Cortex of kidney (tissue), 1 donor: ENCODE measurements at places on chromosomes 11 and 22.

DNA sequence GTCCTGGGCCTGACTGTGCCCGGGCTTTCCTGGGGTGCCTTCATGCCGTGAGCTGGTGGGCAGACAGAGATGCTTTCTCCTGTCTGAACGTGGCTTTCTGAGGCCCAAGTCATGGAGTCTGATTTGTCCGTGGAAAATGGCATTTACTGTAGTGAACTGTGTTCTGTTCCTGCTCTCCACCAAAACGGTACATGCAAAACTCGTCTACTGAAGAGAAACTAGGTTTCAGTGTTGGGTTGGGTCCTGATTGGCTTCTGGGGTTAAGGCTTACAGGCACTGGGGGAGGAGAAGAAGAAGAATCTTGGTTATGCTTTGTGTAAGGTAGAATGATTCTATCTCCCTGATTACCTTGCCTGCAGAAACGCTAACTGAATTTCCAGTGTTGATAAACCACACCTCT lies 541.7 kb downstream of the NTM start:
- no peak for DNase-seq

- DNase-seq, result no peak
These were observed 133.2 kb downstream of the DSCAML1 start for GRCh38 chr11:117663821-117664220.

- no peak for DNase-seq
These were observed 54.6 kb upstream of the WNT7B start for GRCh38 chr22:46031557-46031956.

DNA sequence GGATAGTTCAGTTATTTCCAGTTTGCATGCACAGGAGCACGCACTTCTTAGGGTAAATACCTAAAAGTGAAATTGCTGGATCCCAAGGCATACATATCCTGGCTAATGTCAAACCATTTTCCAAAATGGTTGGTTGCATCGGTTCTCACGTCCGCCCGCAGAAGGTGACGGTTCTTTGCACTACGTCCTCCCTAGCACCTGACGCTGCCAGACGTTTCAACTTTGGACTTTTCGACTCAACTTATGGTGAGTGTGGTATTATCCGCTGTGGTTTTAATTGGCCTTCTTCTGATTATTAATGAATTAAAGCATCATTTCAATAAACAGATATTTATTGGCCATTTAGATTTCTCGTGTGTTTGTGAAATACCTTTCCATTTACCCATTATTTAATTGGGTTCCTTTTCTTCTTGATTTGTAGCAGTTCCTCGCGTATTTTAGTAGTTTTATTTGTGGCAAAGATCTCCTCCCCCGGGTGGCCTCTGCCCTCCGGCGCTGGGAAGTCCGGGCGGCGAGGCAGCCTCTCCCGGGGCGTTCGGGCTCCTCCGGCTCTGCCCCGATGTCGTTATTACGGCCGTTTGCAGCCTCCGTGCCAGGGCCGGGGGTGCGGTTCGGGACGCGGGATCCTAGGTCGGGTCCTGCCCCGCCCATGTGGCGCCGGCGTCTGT lies at the start of gene JHY:
Gene JHY, plus strand, starts transcription at position 571 of the 668 bp plus-strand sequence. CDS start 3,091 bp downstream, outside the sequence.
- DNase-seq, result no peak

GRCh38 chr11:73249304-73249703 lies 22.8 kb upstream of the P2RY6 start:
- no peak for DNase-seq

- no peak for DNase-seq
These were observed 941.7 kb downstream of the NTM start for GRCh38 chr11:132312161-132312560.

DNA sequence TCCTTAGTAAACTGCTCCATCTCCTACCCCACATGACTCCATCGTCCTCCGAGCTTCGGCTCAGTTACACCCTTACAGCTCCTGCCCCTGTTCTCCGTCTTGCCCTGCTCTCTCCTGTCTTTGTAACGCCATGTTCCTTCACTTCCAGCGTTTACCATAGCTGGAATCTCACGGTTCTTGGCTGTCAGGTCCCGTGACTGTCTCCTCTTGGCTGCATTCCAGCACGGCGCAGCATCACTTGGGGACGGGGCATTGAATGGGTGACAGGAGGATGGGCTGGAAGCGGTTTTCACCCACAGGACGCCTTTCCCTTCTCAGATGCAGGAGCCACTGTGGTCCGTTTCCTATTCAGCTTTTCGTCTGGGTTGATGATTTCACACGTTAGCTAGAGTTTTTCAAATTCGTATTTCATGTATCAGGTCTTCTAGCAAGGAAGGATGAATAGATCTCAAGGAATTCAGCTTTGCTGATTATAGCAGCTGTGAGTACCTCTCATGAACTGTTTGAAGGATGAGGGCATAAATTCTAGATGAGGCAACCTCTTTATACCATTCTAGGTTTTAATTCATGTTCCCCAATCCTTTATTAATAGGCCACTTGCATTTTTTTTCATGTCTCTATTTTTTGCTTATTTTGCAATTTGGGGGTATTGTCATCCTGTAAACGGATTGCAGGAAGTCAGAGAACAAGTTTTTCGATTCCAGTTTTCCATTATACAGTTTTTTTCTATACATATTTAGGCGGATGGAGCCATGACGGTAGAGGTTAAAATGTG lies 29.1 kb downstream of the ZBED4 start:
- no peak for DNase-seq

GRCh38 chr11:31824879-31825837 lies 14.0 kb upstream of the PAX6 start:
- DNase-seq, result no peak

DNA sequence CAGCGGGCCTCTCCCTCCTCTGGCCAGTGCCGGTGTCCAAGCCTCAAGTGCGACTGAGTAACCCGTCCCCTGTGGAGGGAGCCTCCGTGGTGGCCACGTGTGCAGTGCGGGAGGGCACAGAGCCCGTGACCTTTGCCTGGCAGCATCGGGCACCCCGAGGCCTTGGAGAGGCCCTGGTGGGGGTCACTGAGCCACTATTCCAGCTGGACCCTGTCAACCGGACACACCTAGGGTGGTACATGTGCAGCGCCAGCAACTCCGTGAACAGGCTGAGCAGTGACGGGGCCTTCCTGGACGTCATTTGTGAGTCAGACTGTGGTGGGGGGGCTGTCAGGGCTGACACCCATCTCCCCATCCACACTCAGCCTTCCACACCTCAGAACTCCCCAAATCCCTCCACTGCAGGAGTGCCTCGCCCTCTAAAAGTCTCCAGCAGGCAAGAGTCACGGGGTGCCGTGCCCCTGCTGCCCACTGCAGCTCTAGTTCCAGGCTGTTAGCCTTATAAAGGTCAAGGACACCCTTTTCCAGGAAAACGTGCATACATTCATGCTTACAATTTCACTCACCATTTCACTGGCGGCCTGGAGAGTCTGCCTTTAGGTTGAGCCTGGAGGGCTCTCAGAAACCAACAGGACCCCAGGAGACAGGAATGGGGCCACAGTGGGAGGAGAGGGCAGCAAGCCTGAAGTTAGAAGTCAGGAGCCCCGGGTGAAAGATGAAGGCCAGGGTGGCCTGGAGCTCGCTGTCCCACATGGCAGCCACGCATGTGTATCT lies 2.6 kb downstream of the VSIG10L2 start:
- no peak for DNase-seq

DNA sequence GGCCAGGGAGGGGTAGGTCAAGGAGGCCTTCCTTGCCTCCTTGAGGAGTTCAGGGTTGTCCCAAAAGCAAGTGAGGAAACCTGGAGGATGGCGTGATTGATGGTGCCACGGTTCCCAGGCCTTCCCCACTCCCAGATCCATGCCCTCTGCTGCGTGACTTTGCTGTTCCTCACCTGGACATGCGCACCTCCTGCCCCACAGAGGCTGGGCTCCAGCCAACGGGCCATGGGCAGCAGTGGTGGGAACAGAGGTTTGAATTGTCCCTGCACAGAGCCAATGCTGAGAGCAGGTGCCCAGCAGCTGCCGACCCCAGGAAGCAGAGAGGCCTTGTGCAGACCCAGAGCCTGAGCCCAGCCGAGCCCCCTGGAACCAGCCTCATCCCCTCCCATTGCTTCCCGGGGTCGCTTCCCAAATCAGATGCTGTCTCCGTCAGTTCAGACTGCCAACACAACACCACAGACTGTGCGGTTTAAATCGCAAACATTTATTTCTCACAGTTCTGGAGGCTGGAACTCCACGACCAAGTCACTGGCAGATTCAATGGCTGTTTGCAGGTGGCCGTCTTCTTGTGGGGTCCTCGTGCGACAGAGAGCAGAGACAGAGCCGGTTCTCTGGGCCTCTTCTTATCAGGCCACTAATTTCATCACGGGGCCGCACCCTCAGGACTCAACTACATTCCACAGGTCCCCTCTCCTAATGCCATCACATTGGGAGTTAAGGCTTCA lies 6.2 kb upstream of the LINC01488 start:
- DNase-seq, result no peak

DNA sequence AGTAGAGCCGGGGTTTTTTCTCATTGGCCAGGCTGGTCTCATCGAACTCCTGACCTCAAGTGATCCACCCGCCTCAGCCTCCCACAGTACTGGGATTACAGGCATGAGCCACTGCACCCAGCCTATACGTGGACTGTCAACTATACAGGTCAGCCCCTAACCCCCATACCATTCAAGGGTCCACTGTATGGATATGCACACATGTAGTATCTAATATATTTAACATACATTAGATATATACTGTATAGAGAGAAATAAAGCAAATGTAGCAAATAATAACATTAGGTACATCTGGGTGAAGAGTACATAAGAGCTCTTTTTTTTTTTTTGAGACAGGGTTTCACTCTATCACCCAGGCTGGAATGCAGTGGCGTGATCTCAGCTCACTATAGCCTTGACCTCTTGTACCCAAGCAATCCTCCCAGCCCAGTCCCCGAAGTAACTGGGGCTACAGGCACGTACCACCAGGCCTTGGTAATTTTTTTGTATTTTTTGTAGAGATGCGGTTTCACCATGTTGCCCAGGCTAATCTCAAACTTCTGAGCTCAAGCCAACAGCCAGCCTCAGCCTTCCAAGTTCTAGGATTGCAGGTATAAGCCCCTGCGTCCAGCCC lies 1.5 kb upstream of the ATP5MGL start:
- DNase-seq, result no peak

- DNase-seq, result no peak
These were observed 50.6 kb downstream of the ME3 start for GRCh38 chr11:86621854-86622253.

- no peak for DNase-seq
These were observed 21.8 kb downstream of the CACNA1I start for GRCh38 chr22:39592081-39593065.

DNA sequence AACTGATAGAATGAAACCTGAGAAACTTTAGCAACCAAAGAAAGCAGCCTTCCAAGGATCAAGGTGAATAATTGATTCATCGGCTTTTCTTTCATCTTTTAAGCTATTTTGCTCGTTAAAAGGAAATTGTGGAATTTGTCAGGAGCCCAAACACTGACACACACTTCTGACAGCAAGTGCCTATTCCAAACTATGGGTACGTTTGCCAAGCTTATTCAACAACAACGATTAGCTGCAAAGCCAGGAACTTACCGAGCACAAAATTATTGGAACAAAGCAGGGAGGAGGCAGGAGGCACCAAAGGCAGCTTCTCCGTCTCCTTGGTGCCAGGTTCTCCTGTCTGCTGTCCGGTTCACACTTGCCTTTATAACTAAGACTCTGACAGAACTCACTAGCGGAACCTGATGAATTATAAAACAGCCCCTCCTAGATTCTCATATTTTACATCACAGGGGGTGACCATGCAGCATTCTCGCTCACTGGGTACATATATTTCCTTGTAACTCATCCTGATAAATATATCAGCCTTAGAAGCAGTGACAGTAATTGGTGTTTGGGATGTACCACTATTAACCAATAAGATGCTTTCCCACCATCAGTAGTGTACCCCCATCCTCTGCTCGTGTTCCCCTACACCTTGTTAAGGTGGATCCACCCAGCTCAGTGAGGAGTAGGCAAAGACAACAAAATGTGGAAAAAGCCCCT lies 395.9 kb upstream of the CCDC90B start:
- DNase-seq, result no peak

DNA sequence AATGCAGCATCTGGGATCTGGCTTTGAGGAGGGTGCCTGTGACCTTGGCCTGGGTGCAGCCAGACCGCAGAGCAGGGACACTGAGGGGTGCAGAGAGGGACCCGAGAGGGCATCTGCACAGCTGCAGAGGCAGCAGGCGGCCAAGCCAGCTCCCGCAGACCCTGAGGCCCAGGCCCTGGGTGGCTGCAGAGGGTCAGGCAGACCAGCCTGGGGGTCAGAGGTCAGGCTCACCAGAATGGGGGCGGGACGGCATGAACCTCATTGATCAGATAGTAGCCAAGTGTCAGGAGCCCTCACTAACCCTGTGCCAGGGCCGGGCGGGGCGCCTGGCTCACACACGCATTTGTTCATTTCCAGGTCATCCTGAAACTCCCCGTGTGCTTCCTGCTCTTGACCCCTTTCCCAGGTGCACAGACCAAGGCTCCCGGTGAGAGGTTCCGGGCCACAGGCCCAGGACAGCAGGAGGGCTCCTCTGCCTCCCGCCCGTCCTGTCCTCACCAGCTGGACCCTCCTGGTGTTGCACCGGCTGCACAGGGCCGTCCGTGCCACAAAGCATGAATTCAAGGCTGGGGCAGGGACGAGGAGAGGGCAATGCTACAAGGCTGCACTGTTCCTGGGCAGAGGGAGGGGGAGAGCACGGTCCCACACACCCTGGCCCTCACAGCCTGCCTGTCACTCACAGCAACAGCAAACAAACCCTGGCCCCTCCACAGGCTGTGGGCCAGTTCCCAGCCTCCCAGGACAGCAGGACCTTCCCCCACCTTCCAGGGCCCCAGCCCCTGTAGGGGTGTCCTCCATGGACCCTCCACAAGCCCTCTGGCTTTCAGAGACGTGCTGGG lies 3.3 kb downstream of the RTN4R start:
- no peak for DNase-seq

DNA sequence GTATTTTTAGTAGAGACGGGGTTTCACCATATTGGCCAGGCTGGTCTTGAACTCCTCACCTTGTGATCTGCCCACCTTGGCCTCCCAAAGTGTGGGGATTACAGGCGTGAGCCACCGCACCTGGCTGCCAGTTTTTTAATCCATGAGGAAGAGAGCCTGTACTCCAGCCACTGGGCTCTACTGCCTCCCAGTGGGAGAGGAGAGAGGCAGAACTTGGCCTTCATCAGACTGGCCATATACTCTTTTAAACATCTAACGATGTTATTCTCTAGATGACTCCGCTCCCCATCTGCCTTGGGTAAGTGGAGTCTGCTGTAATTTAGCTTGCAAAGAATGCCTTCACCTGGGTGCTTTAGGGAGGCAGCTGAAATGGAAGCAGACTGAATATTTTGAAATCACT lies 34.6 kb downstream of the SLC6A5 start:
- DNase-seq, result no peak

DNA sequence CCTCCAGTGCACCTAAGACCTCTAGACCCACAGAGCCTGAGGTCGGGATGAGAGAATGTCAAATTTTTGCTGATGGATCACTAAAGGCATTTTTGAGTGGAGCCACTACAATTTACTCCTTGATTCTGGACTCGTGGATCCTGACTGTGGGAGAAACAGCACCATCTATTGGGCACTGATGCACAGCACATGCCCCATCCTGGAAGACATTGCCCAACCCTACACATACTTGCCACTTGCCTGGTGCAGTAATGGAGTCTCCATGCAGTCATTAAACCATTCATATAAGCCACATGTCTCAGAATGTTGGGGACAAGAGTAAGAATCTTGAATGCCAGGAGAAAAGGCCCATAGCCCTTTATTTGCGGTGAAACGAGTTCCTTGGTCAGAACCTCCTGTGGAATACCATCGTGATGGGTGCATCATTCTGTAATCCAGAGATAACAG lies 103.9 kb downstream of the GGTLC2 start:
- no peak for DNase-seq
